H9 (cell line): ENCODE measurements at places on chromosomes 2 and 18. TPM values are rescaled to one million over a fixed set of nuclear protein-coding genes. Genes with fewer than 3 reads are reported as not detected.

CCDC148 gene
- total RNA-seq = 1.1 and 1.5 TPM in 2 replicates

IL1RL1 gene
- total RNA-seq = not detected in 2 replicates

CCBE1 gene
- 0.39 and 0.46 TPM in 2 replicates for total RNA-seq

SERTAD2 gene
- total RNA-seq = 3.5 and 3.7 TPM in 2 replicates

MSTN gene
- total RNA-seq = not detected in 2 replicates

NOL4 gene
- 0.74 and 0.81 TPM in 2 replicates for total RNA-seq

DSG1 gene
- not detected in 2 replicates for total RNA-seq

RFTN2 gene
- 0.11 and 0.28 TPM in 2 replicates for total RNA-seq

PSMA8 gene
- total RNA-seq = not detected in 2 replicates

RTP5 gene
- total RNA-seq = not detected in 2 replicates

ALPI gene
- total RNA-seq = not detected in 2 replicates

CPS1 gene
- 12.4 and 14.2 TPM in 2 replicates for total RNA-seq

PTMA gene
- 1,963 and 2,010 TPM in 2 replicates for total RNA-seq

CCDC93 gene
- total RNA-seq = 16.4 and 16.9 TPM in 2 replicates

CRYBA2 gene
- total RNA-seq = not detected in 2 replicates

C1GALT1C1L gene
- not detected in 2 replicates for total RNA-seq

PKDCC gene
- total RNA-seq = 134 and 135 TPM in 2 replicates

GPR35 gene
- total RNA-seq = 0.66 and 1.4 TPM in 2 replicates

AGXT gene
- not detected in 2 replicates for total RNA-seq

TMEM178A gene
- 7.5 and 7.8 TPM in 2 replicates for total RNA-seq

TTN gene
- total RNA-seq = 0.59 and 0.70 TPM in 2 replicates

RESP18 gene
- not detected in 2 replicates for total RNA-seq

GDF7 gene
- total RNA-seq = 0.04 TPM in 1 of 2 replicates, not detected in the other

COL4A4 gene
- 0.92 and 1.2 TPM in 2 replicates for total RNA-seq

KIAA2012 gene
- total RNA-seq = not detected in 2 replicates

NEU2 gene
- not detected in 2 replicates for total RNA-seq

CLASP1 gene
- 45.9 and 51.9 TPM in 2 replicates for total RNA-seq

SLC9A4 gene
- not detected in 2 replicates for total RNA-seq

AQP12A gene
- total RNA-seq = not detected in 2 replicates

GAREM1 gene
- 4.4 and 5.2 TPM in 2 replicates for total RNA-seq
